ENCODE measurements at places on chromosomes 4 and X.

- no peak for DNase-seq
Measured at GRCh38 chr4:185370268-185370949, 25.3 kb downstream of the LRP2BP start.

DNA sequence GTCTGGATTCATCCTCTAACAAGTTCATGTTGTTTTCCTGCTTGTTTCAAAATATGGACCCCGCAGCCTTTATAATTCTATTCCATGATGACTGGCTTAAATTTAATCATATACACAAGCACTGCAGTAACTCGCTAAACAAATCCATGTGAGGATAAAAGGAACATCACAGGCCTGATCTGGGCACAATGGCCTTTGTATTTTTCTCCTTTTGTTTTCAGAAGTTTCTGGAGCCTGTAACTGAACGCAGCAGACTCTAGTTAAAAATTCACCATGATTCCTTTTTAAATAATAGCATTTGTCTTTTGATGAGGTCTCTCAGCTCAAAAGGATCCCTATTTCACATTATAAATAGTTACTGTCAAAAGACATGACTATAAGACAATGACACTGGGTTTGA lies 30.2 kb upstream of the TMEM184C start:
- DNase-seq, result no peak

GRCh38 chrX:72201836-72202536 lies 20.4 kb downstream of the PIN4 start:
- no peak for DNase-seq

- no peak for DNase-seq
Measured at GRCh38 chrX:3449287-3449686, 102.8 kb upstream of the MXRA5 start.

DNA sequence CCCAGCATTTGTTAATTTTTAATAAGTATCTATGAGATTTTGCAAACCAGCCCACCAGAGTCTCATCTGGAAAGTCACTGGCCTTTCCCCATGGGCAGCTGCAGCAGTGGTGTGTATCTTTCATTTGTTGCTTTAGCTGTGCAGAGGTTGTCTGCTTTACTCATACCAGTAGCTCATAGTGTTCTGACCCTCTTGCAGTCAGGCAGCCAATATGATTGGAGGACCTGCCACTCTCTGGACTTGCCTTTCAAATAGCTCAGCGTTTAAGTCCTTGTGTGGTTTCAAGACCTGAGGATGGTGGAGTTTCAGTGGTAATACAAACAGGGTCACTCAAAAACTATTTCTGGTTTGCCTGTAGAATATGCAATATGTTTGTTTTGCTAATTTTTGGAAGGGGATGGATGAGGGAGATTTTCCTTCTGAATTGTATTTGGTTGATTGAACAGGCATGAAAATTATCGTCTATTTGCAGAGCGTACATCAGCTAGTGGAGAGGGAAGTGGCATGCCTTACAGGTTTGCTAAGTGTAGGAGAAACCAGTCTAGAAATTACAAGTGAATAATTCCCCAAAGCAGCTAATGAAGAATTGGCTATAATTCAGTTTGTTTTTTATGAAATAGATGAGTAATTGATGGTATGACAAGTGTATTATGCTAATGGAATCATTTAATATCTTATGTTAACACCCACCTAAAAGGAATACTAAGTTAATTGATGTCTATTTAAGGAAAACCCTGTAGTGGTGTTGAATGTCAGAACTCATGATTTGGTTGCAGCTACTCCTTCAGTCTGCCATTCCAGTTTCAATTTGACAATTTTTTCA lies 8.9 kb downstream of the POLA1 start:
- DNase-seq, result no peak

DNA sequence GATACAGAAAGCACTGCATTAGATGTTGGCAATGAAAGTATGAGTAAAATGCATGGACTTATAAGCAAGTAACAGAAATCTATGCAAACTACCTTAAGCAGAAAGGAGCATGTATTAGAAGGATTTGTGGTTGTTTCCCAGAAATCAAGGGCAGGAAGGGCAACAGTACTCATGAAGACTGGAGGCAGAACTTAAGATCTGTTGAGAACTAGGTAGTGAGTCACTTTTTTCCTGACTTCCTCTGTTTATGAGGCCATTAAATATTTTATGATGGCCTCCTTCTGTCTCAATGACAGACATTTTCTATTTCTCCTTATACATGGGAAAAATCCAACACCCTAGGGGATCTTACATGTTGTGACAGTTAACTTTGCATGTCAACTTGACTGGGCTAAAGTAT lies 398.2 kb downstream of the MID1IP1 start:
- no peak for DNase-seq

DNA sequence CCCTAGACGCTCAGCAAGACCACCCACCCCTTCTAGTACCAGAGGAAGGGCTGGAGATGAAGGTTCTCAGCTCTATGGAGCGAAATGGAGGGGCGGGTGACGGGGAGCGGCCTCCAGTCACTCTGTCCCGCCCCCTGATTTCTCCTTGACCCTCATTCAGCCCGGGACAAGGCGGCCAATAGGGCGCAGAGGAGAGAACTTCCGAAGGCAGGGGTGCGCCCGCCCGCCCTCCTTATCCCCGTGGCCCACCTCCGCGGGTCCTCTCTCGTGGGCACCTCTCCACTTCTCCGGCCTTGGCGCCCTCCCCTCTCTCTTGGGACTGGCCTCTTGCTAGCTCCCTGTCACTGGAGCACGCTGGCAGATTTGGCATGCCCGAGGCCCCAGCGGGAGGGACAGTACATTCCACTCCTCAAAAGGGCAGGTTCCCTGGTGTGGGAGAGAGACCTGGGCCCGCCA lies 1.1 kb upstream of the SEPTIN6 start:
- no peak for DNase-seq

- DNase-seq, result no peak
Measured at GRCh38 chr4:43835869-43836268, 612.7 kb downstream of the KCTD8 start.

GRCh38 chr4:1983846-1984405 lies 24.8 kb downstream of the NELFA start:
- no peak for DNase-seq

GRCh38 chrX:115191490-115192243 lies 2.5 kb downstream of the RBMXL3 start:
- no peak for DNase-seq

- no peak for DNase-seq
Measured at GRCh38 chr4:10684631-10685030, at the start of gene CLNK. Gene CLNK, minus strand, starts transcription at chr4:10684768. Its CDS starts 16,899 bp downstream, at chr4:10667869.

- DNase-seq, result no peak
Measured at GRCh38 chrX:96445531-96446065, 239.0 kb upstream of the DIAPH2 start.

DNA sequence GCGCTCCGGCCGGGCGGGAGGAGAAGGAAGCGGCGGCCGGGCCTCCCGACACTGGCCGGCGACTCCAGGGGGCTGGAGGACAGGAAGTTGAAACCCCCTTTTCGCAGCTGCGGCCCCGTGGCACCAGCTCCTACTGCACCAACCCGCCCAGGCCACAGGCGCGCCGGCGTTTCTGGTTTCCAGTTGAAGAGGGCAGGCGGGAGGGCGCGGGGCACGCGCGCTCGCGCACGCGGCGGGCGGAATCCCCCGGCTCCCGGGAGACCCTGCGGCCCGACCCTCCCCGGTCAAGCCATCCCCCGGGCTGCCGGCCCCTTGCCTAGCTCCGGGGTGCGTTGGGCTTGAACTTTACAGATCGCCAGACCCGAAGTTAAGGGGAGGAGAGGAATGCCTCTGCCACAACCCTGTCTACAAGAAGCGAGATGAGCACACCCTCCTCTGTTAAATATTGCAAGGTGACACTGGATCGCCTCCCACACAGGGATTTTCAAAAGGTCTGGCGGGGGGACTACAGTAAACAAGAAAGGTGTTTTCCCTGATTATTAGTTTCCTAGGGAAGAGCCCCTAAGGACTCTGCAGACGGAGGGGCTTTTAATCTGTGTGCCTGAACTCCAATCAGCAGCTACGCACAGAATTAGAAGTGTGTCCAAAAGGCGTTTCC lies 1.4 kb downstream of the ELOVL6 start:
- DNase-seq, result peak; percentile 47

DNA sequence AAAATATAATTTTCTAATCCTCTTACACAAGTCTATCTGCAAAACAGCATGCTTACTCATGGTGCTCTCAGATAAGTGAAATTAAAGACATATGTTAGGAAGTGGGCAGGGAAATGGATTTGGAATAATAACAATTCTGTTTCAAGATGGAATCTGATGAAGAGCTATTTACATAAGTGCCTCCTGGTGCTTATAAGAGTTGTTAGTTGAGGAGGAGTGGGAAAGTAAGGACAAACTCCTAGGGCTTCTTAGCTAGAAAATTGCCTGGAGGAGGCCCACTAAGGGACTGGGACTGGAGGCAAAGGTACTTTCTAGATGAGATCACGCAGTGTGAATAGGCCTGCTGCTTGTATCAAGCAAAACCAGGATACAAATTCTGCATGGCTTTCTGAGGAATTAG lies 939.8 kb downstream of the GLUD2 start:
- DNase-seq, result no peak

- no peak for DNase-seq
Measured at GRCh38 chr4:69759189-69759604, 1.2 kb downstream of the SULT1B1 start.

DNA sequence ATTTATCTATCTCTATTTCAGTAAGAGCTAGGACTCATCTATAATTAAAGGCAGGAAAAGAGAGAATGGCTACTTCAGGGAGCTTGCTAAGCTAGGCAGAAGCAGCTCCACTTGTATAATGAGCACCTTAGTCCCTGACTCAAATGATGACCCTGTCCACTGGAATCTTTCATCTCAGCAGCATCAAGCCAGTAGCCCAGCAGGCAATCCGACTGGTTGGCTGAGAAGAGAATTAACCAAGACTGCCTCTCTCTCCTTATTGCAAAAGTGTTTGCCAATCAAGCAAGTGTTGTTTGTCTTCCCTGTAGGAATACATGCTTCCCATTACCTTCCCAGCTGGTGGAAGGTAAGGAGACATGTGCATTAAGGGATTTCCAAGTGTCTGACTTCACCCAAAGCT lies 3.9 kb upstream of the SPOCK3 start:
- DNase-seq, result no peak

DNA sequence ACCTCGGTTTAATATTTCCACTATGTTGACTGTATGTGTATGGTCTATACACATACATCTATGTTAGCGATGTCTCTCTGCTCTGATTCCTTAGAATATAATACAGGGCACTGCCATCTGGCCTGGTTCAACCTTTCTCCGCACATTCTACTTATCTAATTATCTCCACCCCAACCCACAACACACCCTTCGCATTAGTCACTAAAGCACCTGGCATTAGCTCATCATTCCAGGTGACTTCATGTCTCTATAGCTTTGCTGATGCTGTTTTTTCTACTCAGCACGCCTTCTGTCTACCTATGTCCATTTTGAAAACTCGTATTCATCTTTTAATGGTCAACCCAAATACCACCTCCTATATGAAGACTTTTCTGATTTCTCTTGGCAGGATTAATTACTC lies 425.2 kb upstream of the RASGEF1B start:
- DNase-seq, result no peak

DNA sequence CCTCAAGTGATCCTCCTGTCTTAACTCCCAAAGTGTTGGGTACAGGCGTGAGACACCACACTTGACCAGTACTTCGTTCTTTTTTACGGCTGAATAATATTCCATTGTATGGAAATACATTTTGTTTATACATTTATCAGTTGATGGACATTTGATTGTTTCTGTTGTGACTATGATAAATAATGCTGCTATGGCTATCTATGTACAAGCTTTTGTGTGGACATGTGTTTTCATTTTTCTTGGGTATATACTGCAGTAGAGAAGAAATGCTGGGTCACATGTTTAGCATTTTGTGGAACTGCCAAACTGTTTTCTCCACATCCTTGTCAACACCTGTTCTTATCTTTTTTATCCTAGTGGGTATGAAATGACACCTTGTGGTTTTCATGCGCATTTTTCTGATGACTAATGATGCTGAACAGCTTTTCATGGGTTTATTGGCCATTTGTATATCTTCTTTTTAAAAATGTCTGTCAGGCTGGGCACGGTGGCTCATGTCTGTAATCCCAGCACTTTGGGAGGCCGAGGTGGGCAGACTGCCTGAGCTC lies 37.3 kb downstream of the SAT1 start:
- no peak for DNase-seq

GRCh38 chr4:185709802-185710486 lies 102.0 kb downstream of the SORBS2 start:
- DNase-seq, result no peak

DNA sequence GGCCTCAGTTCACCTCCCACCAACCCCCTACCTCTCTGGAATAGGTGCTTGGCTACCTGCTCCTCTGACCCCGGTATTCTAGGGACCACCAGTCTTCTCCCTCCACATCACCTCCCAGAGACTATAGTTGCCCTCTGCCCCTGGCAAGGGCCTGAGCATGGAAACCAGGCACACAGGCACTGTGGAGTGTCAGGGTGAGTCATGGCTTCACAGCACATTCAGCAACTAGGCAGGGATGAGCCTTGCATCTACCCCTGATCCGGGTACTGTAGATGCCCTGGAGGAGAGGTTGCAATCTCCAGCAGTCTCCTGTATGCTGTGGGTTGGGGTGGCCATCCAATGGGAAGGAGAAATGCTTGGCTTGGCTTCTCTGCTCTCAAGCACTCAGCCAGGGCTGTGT lies 472.7 kb downstream of the IDS start:
- no peak for DNase-seq

GRCh38 chr4:146359771-146360170 lies 145.4 kb downstream of the REELD1 start:
- DNase-seq, result no peak

GRCh38 chr4:105147016-105147552 lies 408 bp downstream of the TET2 start:
- DNase-seq, result no peak

DNA sequence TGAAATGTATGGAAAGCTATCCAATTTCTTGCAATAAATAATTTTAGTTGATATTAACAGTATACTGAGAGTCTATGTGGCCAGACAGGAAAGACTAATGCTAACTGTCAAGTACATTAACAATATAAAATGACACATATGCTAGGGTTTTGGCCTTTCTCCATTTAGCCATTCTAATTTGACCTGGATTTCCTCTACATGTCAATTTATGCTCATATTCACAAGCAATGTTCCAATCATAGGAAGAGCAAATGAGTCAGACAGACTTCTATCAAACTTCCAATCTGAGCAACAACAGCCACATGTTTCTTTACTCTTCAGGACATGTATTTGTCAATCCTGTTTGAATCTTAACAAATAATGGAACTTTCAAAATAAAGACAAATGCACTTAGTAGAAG lies 53.6 kb downstream of the CORIN start:
- DNase-seq, result no peak
